ENCODE measurements at places on chromosomes 12 and 14.

DNA sequence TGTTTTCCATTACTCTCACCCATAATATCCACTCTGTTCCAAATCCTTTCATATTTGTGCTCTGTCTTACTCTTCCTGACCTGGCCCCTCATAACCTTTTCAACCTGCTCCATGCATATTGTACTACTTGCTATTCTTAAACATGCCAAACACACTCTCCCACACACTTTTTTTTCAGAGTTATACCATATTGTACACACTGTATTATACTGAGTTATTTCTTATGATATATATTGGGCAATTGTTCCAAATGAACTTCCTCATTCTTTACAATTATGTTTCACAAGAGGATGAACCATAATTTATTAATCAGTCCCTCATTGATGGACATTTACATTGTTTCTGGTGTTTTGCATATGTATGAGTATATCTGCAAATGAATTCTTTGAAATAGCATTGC, 18.5 kb downstream of the ATL1 start:
- DNase-seq: no peak

DNA sequence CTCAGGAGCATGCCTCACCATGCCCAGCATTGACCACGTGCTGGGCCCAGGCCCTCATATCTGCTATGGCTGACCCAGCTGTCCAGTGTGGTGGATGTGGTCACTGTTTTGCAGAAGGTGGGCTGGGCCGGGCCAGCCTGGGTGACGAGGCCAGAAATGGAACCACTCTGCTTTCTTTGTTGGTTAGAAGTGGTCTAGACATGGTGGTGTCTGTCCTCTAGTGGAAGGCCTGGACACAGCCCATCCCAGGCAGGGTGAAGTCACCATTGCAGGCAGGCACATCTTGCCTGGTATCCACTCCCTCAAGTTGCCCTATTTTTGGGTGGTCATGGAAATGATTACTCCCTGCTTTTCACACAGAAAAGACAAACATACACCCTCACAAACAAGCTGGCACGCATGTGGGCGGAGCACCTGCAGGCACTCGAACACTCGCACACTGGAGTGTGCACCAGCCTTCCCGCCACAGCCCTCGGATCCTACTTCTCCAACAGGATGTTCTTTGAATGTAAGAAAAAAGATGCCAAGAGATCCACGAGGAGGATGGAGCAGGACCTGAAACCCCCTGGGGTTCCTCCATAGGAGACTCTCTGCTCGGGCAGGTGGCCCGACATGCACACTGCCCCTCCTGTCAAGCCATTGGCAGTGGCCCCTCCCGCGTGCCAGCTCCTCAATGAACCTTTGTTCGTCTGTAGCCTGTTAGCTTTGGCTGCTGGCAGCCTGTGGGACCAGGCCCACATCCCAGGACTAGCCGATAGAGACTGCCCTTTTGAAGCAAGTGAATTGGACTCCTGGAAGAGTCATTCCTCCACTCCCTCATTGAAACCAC, 38.4 kb downstream of the MLXIP start:
- no peak for DNase-seq

DNA sequence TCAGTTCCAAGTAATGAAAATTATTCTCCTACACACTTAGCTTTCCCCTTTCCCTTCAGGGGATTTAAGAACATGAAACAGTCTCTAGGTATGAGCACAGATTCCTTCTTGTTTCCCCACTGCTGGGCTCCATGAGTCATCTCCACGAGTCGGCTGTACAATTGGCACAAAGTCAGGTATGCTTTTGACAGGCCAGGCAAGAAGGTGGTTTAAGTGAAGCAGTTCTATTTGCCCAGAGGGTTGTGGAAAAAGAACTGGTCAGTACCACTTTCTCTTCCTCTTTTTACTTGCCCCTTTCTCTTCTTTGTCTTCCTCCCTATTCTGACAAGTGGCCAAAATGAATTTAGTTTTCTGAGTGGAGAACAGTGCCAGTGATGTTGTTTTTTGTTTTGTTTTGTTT, 16.3 kb downstream of the DYNC1H1 start:
- no peak for DNase-seq

- no peak for DNase-seq
Observed at GRCh38 chr14:74583689-74584434, 28.2 kb downstream of the LTBP2 start.

- DNase-seq: no peak
Observed at GRCh38 chr12:90048918-90049317, 340.3 kb upstream of the ATP2B1 start.

DNA sequence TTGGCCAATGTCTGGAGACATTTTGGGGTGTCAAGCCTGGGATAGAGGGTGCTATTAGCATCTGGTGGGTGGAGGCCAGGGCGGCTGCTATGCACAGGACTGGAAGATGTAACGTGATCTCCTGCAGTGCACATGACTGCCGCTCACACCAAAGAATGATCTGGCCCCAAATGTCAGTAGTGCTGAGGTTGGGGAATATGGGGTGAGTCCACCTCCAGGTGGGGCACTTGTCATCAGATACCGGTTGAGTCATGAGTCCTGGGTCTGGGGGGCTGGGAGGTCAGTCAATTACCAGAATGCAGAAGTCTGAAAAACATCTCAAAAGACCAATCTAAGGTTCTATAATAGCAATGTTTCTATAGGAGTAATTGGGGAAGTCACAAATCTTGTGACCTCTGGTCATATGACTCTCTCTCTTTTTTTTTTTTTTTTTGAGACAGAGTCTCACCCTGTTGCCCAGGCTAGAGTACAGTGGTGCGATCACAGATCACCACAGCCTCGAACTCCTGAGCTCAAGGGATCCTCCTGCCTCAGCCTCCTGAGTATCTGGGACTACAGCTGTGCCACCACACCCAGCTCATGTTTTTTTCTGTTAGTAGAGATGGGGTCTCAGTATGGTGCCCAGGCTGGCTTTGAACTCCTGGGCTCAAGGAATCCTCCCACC, 6.0 kb upstream of the SDSL start:
- DNase-seq: peak; percentile 47

DNA sequence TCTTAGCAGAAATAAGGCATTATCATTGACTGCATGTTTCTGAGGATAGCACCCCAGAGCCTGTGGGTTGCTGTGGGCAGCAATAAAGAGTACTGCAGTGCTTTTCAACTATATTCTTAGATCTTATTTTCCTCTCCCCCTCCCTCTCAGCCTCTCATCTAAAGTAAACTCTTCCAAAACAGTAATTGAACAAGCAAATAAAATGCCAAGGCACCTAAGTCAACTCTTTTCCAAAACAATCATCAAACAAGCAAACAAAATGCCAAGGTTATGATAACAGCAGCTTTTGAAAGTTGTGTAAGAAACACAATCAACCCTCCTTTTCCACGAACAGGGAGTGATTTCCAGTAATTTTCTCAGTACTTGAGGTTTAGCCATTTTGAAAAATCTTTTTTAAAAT, 1542.6 kb downstream of the AACS start:
- DNase-seq: no peak
